Uterus (tissue), 4 donors: ENCODE measurements at places on chromosomes 3 and 15. TPM values are rescaled to one million over a fixed set of nuclear protein-coding genes. Genes with fewer than 3 reads are reported as not detected.

DNA sequence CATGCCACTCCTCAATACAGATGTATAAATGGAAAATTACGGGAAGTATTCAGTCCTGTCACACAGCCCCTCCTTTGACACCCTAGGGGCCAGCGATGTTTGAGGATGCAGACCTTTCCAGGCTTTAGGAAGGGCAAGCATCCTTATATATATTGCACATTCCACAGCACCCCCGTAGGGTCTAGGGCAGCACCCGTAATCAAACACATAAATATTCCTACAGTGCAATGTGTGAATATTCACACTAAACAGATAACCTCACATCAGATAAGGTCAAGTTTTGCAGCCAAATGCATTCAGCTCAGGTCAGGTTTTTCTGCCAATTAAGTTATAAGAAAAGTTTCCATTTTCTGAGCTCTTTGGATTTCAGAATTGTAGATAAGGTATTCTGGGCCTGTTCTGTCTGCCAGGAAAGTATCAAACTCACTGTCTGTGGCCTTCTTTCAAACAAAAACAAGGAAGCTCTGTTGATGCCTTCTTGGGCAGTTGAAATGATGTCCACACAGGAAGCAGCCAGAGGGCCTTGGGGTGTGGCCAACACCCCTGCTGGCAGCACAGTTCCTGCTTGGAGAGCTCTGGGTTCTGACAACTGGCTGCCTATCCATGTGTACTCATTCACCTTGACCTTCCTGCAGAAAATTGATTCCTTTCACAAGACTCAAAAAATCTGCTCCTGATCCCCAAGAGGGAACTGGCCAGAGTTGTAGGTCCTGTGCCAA, 427.0 kb downstream of the NTRK3 start:
- no peak for DNase-seq

- no peak for DNase-seq
Measured at GRCh38 chr3:3302964-3303363, 123.5 kb upstream of the CRBN start.

Gene DPPA2
- not detected for total RNA-seq

DNA sequence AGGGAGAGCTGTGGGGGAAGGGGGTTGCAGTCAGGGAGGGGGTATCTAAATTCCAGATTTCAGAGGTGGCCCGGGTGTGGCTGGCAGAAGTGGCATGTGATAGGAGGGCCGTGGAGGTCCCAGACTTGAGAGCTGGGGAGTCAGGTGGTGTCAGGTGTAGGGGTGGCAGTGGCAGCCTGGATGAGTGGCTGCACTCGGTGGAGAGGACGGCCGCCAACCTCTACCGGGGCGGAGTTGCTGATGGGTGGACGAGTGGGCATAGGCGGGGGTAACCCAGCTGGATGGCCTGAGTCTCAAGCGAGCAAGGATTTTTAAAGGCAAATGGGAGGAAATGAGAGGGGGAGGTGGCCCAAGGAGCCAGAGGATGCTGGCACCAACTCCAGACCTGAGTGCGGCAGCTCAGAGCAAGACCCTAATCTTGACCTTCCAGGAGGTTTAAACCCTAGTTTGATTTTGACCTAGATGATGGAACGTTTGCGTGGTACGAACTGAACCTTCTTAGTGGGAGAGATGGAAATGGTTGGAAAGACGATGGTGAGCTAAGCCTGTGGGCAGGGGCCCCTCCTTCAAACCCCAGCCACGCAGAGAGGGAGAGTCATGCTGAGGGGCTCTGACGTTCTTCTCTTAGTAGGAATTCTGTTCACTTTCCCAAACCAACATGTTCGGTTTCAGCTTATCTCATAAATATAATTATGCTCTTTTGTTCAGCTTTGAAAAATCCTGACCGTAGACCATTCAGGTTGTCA, 8.0 kb downstream of the TRAK1 start:
- no peak for DNase-seq

GRCh38 chr3:126522363-126522788, 1.6 kb upstream of the CHST13 start:
- DNase-seq: peak; percentile 52

DNA sequence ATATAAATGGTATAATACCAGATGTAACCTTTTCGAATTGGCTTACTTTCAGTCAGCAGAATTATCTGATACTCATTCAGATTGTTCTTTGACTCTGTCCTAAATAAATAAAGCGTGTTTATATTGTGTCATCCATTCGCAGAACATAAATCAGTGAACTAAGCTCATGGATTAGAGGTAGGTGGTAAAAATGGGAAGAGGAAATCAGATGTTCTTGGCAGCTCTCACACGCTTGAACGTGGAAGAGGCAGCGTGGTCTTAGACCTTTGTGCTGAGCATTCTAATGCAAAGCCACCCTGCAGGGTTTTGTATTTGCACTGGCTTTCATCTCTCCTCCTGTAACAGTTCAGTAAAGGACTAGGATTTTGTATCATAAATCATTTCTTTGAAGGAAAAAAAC, 441.4 kb downstream of the GABRG3 start:
- no peak for DNase-seq

DNA sequence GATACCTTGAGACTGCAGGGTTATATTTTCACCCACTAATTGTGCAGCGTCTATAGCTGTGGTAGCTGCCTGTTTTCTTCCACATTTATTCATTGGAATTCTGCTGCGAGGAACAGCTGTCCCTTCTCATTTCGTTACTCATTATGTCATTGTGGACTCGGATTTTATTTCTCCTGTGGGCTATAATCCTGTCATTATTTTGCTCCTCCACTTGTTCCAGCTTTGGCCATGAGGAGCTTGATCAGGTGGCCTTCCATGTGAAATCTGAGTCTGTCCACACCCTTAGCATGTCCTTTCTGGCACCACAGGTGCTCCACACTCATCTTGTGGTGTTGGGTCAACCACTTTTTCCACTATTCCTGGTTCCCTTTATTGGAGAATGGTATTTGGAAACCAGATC, 14.8 kb downstream of the LYSMD4 start:
- DNase-seq: no peak

DNA sequence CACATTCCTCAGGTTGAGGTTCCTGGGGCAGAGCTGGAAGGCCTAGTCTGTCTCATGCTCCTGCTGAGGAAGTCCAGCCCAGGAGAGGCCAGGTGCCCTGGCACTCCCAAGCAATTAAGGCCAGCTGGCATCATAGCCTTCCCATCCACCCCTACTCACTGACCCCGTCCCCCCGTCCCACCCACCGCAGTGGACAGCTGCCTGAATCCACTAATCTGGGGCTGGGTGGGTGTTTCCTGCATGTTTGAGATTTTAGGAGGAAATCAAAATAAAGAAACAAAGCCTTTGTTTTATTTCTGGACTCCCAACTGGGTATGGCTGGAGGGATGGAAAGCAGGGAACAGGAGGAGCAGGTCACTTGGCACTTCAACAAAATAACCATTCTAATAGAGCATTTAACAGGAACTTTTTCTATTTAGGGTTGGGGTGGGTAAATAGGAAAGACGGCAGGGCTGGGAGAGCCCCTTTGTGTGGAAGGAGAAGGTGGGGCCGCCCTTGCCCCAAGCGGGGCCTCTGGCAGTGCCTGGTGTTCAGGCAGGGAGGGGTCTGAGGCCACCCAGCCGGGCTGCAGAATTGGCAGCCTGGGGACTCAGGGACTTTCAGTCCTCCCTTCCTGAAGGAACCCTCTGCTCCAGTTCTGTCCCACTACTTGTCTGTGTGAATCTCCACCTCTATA, 8.5 kb downstream of the MRAS start:
- no peak for DNase-seq

- no peak for DNase-seq
Measured at GRCh38 chr3:197858598-197858997, 67.5 kb downstream of the LRCH3 start.

DNA sequence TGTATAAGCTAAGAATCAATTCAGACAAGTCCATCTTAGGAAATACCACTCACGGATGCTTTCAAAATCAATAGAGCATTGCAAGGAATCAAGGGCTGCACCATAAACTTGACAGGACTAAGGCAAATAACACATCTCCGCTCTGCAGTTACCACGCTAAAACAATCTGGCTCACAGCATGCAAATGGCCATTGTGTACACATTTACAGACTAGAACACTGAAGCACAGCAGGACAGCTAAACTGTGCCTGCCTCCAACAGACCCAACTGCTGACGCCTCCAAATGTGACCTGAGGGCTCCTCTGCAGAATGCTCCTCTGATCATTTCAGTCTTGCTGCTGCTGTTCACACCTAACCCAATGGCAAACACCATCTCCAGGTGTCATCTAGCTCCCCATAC, 104.3 kb downstream of the MEX3B start:
- DNase-seq: no peak

- DNase-seq: no peak
Measured at GRCh38 chr3:4865714-4866113, 113.5 kb upstream of the BHLHE40 start.
